ENCODE measurements at places on chromosomes 4 and X.

- peak; percentile 21 for DNase-seq
Measured at GRCh38 chr4:3168029-3168428, 80.9 kb upstream of the MSANTD1 start.

DNA sequence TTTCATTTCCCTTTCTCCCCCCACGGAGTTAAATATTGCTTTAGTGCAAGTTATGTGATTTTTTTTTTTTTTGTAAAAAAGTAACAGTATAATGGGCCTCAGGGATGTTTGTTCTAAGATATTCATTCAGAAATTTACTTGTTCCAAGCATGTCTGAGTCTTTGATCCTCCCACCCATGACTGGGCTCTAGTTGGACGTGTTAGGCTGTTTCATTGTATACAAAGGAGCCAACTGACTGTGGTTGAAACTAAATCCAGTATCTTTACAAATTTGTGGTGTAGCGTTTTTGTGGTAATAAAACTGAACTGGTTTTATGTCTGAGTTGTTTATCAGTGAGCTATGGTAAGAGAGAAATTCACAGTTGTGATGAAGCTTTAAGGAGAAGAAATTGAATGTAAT, 74.1 kb downstream of the DOCK11 start:
- DNase-seq, result no peak

- DNase-seq, result no peak
Measured at GRCh38 chr4:118317691-118318090, 35.1 kb downstream of the PRSS12 start.

DNA sequence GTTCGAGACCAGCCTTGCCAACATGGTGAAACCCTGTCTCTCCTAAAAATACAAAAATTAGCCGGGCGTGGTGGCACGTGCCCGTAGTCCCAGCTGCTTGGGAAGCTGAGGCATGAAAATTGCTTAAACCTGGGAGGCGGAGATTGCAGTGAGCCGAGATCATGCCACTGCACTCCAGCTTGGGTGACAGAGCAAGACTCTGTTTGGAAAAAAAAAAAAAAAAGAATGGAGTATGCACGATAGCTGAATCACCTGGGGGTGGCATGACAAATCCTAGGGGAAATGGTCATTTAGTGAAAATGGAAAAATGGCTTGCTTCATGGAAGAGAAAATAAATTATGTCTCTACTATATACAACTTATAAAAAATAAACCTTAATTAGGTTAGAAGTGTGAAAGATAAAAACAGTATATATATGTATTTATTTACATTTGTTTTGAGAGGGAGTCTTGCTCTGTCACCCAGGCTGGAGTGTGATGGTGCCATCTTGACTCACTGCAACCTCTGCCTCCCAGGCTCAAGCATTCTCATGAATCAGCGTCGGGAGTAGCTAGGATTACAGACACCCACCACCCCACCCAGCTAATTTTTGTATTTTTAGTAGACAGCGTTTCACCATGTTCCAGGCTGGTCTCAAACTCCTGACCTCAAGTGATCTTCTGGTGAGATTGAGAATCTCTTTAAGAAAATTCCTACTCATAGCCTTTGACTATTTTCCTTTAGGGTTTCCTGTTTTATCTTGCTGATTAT, 19.3 kb upstream of the ING2 start:
- no peak for DNase-seq

- DNase-seq, result no peak
Measured at GRCh38 chr4:174859904-174860303, 30.9 kb upstream of the GLRA3 start.

- no peak for DNase-seq
Measured at GRCh38 chr4:27946799-27947198, 1086.2 kb downstream of the STIM2 start.

GRCh38 chr4:158213466-158213865, 3.2 kb downstream of the TMEM144 start:
- no peak for DNase-seq

- DNase-seq, result peak; percentile 84
Measured at GRCh38 chr4:53055274-53055673, 193.2 kb downstream of the RASL11B start.

DNA sequence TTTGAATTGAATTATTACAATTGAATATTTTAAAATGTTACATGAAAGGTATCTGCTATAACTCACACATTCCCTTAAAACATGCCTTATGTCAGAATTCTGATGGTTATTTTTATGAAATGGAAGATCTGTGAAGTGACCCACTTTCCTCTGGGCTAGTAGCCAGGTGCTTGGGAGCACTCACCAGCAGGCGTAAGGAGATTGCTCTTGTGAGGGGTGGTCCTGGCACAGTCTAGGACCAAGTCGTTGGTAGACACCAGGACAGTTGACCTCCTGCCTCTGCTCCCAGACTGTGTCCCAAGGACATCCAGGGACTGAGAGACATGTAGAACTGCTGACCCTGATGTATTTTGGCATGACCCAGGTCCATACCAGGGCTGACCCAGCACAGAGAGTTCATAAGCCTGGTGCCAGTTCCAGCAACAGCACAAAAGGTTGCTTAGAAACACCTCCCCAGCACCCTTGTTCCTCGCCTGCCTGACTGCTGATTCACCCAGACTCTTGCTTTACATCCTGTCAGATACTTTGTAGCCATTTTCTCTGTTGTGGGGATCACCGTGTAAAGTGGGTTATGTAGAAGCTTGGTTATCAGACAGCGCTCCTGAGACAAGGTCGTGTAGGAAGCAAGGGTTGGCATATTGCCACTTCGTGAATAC, 48.5 kb downstream of the NELFA start:
- peak; percentile 10 for DNase-seq

DNA sequence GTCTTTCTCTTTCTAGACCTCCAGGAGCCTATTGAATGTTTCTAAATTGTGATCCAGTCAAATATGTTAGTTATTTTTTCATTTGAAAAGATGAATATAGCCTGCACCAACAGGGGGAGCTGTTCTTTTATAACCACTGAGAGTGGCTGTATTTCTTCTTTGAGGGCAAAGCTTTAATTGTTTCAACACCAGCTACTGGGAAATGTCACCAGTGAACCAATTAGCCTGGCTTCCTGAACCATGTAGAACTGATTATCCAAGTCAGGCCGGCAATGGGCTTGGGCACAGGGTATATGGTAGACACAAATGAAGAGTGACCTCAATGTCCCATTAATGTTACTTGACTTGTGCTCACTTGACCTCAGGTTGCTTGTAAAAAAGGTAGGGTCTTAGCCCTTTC, 4.8 kb upstream of the DAPP1 start:
- no peak for DNase-seq

DNA sequence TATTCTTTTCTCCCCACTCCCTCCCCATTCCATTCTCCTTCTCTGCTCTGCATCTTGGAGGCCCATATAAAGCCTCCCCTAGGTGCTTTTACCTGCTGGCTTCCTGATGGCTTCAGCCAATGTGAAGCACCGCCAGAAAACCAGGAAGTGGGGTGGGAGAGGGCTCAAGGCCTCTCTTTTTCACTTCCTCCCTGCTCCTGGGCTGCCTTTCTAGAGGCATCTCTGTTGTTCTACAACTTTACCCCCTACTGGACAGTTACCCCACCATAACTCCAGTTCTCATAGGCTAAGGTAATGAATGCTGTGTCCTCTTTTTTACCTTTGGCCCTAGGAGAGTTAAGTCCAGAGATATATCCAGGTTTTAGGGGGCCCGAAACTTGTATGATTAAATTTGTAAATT, 62.4 kb upstream of the PPARGC1A start:
- DNase-seq, result no peak

All from GM04504 (cell line).